ENCODE measurements at places on chromosomes 12 and 14. TPM values are rescaled to one million over a fixed set of nuclear protein-coding genes. Genes with fewer than 3 reads are reported as not detected.
A peak's percentile ranks its signal among the peaks of the same experiment; 100 is the strongest.

DNA sequence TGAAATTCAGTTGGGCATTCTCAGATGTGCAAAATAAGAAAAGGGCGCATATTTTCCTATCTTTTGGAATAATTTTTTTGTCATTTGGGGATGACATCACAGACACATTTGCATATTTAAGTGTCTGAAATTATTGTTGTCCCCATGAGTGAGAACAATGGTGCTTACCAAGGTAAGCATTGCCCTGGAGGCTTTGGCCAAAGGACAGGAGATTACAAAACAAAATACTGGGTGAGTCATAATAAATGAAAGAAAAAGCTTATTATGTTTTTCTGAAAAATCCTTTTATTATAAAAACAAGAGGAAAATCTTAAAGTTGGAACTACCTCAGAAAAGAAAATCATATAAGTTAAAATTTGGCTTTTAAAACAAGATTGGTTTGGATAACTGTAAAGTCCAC is 254.9 kb downstream of the BTG1 start:
- peak; percentile 26 for DNase-seq

DNA sequence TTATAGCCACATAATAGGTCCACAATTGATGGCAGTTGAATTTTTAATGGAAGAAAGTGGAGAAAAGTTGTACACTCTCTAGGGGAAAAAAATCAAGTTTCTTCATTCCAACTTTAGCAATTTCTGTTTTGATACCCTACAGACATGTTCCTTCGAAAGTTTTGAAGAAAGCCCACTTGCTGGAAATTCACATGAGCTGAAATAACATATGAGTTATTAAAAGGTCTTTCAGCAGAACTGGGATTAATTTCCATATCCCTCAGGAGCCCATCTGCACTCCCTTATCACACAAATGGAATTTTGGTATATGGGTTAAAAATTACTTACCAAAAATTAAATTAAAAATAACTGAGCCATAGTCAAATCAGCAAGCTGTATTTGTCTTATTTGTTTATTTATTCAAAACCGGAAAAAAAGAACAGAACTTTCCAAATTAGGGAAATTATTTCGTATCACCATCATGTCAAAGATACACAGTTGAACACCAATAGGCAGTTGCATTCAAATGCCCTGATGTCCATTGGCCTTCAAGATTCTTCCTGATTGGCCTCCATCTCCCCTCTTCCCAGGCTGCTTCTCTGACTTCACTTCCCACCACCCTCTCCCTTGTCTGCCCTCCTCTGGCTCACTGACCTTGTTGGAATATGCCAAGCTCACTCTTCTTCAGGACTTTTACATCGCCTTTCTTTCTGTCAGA is 445.5 kb downstream of the EGLN3 start:
- DNase-seq, result no peak

DNA sequence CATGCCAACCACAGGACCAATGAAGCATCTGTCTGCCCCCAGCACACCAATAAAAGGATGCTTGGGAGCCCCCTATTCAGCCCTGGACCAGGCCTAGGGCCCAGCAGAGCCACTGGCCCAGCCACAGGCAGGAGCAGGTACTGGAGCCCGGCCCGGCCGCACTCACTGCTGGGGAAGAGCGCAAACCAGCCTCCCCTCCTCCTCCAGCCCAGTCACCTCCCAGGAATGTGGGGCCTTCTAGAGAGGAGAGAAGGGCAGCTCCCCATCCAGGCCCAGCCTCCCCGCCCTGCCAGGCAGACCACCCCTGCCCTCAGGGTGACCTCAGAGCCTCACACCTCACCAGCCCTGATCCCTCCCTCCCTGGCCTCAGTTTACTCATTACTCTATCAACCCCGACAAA is 56.2 kb downstream of the CCNK start:
- peak; percentile 51 for DNase-seq

- DNase-seq, result no peak
Observed at GRCh38 chr12:41919526-41920261, 225.0 kb downstream of the GXYLT1 start.

SMCO2 gene
- total RNA-seq, result not detected

PAH gene
- total RNA-seq, result not detected
